ENCODE measurements at places on chromosomes 7 and 10.

- no peak for DNase-seq
Measured at GRCh38 chr10:18098201-18098600, 42.0 kb upstream of the CACNB2 start.

- no peak for DNase-seq
Measured at GRCh38 chr7:4713183-4713784, 31.2 kb downstream of the FOXK1 start.

DNA sequence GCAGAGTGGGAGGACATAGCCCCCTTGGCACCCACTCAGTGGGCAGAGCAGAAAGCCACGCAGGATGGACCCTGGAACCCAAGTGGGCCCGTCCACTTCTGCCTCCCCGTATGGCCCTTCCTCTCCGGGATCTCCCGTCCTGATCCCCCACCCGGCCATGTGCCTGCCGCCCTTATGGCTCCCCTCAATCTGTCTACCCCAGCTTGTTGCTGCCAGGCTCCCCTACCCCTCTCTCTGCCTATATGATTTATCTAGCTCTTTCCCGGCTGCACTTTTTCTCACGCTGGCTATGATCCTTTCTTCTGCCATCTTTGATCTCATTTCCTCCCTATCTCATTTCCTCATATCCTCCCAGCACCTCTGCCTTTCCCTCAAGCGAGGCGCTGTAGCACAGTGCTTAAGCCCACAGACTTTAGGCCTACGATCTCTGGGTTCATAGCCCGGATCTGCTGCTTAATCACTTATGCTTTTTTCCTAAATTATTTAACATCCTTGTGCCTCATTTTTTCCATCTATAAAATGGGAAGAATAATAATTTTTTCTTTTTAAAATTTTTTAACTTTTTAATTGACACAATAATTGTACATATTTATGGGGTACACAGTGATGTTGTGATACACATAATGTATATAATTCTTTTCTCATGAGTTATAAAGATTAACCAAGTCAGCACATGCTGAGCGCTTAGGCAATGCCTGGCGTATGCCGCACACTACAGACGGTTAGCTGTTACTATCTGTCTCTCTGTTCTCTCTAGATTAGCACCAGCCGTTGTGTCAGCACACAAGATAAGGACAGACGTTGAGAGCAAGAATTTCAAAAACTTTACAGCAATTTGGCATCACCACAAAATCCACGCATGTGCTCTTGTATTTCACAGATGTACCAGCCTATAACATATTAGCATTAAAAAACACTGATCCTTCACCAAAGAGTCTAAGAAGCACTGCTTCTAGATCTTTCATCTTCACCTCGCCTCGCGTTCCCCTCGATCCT is 18.1 kb downstream of the KCNH2 start:
- DNase-seq: no peak

- DNase-seq: no peak
Measured at GRCh38 chr7:43537765-43538403, 45.0 kb upstream of the STK17A start.

DNA sequence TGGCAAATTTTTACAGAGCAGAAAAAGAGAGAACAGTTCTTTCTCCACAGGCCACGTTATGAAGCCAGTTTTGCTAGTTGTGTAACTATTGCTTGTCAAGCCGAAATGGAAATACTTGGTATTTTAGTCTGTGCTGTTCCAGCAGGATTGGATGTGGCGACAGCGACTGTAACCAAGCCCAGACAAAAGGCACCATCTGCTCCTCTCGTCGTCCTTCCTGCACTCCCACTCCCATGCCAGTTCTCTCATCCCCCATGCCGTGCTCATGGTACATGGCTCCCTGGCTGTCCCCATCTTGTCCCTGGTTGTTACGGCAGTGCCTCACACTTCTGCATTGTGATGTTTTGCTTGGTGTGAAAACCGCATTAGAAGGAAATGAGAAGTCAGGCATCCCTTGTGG is 185.7 kb upstream of the FZD8 start:
- DNase-seq: no peak

DNA sequence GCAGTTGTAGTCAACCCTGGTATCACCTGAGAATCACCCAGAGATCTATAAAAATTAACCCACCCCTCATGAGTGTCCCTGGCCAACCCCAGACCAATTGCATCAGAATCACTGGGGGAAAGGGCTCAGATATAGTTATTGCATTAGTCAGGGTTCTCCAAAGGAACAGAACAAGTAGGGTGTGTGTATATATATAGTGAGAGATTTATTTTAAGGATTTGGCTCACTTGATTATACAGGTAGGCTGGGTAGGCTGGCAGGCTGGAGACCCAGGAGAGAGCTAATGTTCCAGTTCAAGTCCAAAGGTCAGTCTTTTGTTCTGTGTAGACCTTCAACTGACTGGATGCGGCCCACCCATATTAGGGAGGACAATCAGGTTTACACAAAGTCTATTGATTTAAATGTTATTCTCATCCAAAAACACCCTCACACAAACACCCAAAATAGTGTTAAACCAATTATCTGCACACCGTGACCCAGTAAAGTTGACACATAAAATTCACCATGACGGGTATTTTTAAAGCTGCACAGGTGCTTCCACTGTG is 372.9 kb upstream of the NFE2L3 start:
- DNase-seq: no peak

DNA sequence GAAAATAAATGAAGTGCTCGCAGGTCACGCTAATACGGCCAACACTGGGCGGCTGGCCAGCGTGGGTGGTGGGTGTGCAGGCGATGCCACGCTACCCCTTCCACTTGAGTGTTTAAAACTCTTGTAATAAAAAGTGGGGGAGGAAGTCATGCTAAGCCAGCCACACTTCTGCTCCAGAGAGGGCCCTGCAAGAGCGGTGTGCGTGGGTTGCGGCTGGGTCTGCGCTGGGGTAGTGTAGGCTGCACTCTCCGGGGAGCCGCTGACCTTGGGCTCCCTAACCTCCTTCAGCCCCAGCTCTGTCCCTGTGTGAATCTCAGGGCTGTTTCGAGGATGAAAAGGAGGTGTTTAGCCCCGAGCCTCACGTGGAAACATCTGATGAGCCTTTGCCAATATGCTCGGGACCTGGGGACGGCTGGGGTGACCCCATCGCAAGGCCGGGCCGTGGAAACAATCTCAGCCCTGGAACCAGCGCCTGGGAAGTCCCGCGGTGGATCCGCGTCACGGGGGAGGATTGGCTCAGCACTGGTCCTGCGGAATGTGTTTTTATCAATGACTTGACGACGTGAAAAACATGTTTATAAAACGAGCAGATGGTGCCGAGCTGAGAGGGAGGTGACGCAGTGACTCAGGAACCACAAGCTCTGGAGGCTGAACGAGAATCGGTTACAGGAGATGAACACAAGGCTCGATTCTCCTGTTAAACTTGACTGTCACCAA is 278.5 kb downstream of the DNAJB6 start:
- no peak for DNase-seq

- no peak for DNase-seq
Measured at GRCh38 chr7:104993217-104993862, 20.7 kb upstream of the KMT2E start.

DNA sequence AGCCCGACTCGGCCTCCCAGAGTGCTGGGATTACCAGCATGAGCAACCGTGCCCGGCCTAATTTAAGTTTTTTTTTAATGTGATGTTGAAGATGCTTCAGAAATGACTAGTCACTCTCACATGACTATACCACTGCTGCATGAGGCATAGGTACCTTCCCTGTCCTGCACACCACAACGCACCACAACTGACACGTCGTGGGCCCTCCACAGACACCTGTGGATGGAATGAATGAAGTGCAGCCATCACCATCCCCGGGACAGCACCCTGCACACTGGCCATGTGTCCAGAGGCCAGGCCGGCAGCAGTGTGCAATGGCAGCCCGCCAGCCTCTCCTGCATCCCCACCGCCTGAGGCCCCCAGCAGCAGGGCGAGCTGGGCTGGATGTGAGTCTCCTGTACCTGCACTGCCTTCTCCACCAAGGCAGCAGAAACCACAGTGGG is 55.1 kb downstream of the VOPP1 start:
- DNase-seq: no peak

GRCh38 chr7:130134106-130134636 is 63.8 kb downstream of the KLHDC10 start:
- no peak for DNase-seq

DNA sequence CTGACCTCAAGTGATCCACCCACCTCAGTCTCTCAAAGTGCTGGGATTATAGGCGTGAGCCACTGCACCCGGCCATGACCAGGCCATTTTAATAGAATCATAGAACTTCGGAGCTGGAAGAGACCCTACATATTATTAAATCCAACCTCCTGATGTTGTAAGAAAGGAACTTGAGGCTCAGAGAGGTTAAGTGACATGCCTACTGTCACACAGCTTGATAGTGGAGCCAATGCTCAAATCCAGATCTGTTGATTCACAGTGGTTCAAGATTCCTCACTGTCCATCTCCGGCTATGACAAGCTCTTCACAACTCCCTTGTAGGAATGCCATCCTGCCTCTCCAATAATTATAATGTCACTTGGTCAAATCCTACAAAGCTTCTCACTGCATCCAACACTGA is 65.3 kb downstream of the MYOF start:
- DNase-seq: no peak

DNA sequence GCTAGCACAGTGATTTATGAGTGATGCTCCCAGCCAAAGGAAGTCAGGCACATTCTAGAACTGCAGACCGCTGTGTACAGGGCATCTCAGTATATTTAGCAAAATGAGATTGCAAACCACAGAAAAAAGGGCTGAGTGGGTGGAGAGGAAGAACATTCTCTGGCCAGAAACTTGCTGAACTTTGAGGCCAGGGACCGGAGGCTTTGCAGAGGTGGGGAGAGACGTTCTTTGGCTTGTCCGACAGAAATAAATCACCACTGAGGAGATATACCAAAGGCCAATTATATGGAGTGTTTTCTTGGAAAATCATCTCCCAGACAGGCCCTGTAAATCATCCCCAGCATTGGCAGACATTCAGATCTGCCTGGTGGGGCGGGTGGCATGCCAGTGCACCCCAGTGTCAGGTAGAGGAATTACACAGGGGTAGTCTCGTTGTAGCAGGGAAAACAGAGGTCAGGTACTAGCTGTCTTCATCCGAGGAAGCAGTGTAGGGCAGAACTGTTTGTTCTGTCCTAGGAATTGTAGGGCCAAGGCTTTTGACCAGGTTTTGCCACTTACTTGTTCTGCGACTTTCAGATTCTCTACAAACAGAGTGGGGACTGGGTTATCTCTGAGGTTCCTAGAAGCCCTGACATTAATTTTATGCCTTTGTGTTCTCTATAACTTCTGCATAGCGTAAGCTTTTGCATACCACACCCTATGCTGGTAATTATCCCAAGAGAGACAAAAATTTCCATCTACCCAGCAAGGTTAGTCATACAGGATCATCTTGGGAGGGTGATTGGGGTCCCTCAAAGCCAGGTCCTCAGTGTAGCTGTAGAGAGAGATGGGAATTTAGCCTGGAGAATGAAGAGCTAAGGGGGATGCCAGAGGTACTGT is 655.6 kb downstream of the LRMDA start:
- peak; percentile 41 for DNase-seq

DNA sequence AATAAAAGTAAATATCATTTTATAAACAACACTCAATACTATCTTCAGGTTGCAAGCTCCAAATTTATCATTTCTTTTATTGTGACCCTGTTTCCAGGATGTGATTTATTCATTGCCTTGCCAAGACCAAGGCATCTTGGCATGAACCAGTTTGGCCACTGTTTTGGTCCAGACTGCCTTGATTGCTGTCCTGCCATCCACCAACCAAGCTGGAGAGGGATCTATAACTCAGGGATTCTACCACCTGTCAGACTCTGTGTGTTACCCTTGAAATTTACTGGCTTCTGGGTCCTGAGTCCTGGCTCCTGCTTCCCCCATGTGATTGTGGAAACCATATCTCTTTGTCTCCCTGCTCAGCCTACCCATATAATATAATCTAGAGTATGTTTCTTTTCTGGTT is 343.0 kb downstream of the GPAM start:
- DNase-seq: no peak

DNA sequence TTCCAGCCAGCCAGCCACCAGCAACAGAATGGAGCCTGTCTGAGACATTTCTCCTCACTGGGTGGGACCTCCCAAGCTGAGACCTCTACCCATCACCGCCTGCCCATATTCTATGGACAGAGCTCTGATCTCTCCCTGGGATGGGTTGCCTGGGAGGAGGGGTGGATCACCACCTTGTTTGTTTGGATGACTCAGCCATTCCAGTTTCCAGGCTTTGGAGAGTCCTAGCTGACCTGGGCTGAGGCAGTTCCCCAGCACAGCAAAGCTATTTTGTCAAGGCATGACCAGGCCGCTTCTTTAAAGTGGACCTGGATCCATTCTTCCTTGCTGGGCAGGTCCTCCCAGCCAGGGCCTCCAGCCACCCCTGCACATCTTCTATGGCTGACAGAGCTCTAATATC is 982.3 kb downstream of the DNAJB9 start:
- no peak for DNase-seq

- no peak for DNase-seq
Measured at GRCh38 chr7:139345042-139345441, 3.9 kb downstream of the FMC1 start.

GRCh38 chr7:64628192-64628591 is 37.7 kb upstream of the ZNF107 start:
- DNase-seq: no peak

DNA sequence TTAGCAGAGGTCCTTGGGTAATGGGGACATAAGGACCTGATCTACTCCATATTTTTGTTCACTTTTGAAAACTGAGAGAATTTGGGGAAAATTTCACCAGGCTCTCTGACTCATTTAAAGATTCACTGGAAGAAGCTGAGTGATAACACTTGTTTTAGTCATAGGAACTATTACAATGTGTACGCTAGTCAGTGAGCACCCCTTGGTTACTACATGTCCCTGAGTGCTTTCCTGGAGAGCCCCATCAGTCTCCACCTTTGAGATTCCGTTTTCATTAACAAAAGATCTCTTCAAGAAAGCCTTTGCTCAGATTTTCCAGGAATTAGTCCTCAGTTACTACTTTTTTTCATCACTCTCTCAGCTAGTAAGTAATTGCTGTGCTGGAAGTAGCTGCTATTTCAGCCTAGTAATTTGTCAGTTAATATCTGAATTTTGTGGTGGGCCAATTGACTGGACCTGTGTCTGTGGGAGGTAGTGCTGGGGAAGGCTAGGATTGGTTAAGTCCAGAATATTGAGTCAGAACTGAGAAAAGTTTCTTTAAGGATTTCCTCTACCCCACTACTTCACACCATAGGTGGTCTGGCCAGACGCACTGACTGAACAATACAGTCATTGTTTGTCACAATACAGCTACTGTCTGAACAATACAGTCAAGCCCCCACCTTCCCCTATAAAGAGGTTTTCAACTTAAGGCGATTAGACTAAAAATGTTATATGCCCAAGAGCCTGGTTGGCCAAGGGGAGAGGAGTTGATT is 235.0 kb downstream of the CCDC7 start:
- DNase-seq: peak; percentile 4

GRCh38 chr7:19296617-19297016 is 151.4 kb upstream of the FERD3L start:
- no peak for DNase-seq

DNA sequence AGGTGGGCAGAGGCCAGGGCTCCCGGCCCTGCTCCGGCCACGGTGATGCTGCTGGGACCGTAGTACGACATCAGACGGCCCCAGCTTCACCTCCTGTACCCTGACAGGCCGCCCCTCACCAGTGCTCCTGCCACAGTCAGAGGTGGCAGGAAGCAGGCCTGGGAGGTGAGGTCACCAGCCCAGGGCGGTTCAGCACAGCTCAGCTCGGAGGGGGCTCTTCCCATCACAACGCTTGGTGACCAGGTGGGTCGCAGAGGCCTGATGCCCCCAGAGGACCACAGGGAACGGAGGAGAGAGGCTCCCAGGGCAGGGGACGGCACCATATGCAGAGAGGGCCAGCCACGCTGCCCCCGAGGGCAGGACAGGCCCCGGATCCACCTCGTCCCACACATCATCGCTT is 8.8 kb downstream of the MICALL2 start:
- no peak for DNase-seq

All from foreskin fibroblast (primary cell).